ENCODE measurements at places on chromosomes 7 and 10.
A peak's percentile ranks its signal among the peaks of the same experiment; 100 is the strongest.

DNA sequence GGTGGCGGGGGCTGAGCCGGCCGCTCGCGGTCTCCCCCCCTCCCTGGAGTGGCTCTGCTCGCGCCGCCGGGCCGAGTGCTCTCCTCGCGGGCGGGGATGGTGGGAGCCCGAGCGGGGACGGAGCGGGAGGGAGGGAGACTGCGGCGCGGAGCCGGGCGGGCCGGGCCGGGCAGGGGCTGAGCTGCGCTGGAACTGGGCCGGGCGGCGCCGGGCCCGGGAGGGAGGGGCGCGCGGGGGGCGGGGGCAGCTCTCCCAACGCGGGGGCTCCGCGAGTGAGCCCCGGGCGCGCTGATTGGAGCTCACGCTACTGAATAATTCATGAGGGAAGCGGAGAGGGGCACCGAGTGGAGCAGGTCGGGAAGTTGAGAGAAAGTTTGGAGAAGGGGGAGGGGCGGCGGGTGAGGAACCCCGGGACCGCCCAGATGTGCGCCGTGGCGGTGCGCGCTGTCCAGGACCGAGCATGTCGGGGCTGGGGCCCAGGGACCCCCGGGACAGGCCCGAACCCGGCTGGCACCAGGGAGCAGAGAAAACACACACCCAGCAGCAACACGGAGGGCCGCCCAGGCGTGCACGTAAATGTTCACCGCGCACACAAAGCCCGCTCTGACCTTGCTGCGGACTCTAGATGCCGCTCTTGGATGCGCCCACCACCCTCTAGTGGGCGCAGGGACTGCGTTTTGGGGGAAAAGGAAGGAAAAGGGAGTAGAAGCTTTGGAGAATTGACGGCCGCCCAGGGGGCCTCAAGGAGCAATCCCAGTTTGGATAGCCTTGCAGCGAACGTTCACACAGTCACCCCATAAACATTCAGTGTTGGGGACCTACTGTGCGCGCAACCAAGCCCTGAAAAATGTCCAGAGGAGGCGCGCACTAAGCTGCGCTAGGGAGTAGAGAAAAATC lies at the start of gene EPHB4:
Gene EPHB4, minus strand, starts transcription at position 194 of the 897 bp plus-strand sequence. CDS start 493 bp downstream, outside the sequence.
- no peak for DNase-seq

DNA sequence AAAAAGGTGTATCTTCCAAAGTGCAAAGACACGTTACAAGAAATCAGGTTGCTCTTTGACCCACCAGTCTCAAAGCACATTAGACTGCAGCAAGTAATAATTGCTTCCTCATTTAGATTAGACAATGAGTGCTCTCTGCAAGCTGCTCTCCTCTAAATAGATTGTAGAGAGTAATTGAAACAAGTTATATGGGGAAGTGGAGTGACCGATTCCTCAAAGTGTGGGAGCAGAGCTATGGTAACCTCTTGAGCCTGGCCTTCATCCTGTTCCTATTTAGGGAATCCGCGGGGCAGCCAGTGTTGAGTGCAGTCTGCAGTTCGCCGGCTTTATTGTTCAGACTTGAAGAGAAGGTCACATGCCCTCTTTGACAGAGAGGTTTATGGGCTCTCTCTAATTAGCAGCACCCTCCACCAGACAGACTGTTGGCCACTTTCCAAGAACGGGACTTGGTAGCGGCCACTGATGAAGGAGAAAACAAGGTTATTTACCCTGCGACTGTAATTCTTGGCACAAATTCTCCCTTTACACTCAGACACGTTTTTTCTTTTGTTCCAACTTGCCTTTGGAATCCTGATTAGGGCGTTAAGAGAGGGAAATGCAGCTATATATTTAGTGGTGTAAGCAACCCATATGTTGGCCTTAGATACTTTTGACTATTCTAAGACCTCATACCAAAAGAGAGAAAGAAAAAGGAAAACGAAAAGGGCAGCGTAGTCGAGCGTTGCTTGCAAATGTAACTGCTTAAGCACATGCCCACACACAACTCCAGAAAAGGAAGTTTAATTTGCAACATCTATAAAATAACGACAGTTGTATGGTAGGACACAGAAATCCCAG lies 107.5 kb downstream of the REEP3 start:
- DNase-seq, result no peak

GRCh38 chr10:7258948-7259523 lies 151.8 kb downstream of the SFMBT2 start:
- DNase-seq, result no peak

GRCh38 chr7:94472608-94473007 lies 37.0 kb upstream of the CASD1 start:
- no peak for DNase-seq

DNA sequence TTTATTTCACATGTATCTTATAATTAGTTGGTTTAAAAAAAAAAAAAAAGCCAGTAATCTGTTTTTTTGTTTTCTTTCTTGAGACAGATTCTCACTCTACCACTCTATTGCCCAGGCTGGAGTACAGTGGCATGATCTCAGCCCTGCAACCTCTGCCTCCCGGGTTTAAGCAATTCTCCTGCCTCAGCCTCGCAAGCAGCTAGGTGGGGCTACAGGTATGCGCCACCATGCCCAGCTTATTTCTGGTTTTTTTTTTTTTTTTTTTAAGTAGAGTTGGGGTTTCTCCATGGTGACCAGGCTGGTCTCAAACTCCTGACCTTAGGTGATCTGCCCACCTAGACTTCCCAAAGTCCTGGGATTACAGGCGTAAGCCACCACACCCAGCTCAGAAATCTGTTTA lies 34.1 kb upstream of the CAPZA2 start:
- no peak for DNase-seq

DNA sequence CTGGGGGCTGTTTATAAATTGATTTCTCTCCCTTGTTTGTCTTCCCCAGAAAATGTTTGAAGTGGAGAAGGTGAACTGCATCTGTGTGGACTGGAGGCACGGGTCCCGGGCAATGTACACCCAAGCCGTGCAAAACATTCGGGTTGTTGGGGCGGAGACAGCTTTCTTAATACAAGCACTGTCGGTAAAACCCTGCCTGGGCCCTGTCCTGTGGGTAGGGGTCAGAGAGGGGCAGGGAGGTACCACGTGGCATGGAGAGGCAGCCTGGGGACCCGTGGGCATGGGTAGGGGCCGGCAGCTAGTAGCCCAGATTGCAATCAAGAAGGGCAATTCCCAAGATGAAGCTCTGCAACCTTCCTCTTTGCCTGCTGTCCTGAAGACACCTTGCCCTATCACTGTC lies 6.1 kb downstream of the PNLIPRP2 start:
- no peak for DNase-seq

- DNase-seq, result no peak
Measured at GRCh38 chr10:91104193-91105041, 116.0 kb upstream of the PCGF5 start.

DNA sequence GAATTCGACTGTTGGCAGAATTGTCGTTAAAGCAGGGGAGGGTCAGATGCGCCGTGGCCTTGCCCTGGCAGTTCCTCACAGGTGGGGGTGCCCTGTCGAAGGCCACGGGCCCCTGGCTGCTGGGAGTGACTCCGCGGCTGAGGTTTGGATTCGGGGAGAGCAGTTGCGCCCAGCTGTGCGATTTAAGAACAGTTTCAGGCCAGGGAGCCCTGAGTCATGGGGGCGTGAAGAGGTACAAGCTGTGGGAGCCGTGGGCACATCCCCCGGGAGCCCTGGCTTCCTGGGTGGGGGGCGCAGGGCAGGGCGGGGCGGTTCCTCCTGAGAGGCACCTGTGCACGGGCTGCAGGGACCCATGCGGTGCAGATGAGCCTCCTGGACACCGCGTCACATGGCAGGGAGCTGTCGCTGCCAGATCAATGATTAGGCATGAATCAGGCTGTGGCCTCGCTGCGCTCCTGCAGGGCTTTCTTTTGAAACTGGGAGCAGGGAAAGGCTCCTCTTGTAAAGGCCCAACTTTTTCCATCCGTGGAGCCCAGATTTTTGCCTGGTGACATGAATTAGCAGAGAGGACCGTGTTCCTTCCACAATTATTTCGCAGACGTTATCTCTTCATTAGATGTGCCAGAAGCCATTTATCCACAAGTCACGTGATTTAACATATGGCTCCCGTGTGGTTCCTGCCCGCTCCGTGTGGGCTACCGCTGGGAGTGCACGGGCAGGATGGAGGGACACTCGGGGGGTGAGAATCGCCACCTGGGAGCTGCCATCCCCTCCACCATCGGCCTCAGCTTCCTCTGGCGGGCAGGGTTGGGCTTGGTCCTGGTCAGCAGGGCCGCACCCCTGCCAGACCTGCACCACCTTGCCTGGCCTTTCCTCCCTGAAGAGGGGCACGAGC lies 918 bp downstream of the PWWP2B start:
- peak; percentile 56 for DNase-seq

DNA sequence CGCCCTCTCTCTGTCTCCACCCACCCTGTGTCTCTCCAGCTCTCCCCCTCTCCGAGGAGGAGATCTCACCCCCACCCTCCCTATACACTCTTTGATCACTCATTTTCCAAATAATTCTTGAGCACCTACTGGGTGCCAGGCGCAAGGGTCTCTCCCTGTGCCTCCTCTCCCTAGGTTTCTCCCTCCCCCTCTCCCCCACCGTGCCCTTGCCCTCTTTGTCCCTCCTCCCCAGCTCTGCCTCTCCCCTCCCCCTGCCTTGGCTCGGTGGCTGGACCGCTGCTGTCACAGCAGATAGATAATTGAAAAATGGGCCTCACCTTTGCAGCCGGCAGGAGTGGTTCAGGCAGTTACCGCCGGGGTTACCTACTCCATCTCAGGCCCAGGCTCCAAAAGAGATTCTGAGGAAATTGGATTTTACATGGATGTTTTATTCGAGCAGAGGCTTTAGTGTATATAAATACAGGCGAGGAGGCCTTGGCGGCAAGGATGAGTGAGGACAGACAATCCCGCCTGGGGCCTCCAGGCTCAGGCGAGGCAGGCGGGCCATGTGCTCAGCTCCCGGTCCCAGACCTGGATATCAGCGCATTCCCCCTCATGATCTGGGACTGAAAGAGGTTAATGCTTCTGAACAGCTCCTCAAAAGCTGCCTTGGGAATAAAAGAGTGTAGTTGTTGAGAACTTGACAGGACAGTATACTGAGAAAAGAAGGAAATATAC lies 60.8 kb upstream of the BTRC start:
- DNase-seq, result no peak

GRCh38 chr7:76051840-76052239 lies 3.9 kb downstream of the MDH2 start:
- no peak for DNase-seq

DNA sequence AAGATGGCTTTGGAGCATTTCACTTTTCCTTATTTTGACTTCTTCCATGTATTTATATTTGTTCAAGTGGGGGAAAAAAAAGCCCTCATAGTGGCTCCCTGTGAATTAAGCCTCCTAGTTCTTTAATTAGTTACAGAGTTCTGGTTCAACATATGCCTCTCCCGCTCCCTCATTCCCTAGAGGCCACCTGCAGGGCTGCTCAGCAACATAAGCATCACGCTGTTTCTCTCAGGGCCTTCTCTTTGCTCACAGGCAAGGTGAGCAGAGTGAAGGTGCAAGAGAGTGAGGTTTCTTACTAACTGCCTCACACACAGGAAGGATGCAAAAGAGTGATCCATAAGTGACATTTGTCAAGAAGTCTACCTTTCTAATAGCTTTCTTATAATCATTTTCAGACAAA lies 196.7 kb downstream of the SEMA3E start:
- DNase-seq, result no peak

GRCh38 chr10:43825421-43825820 lies 176.7 kb upstream of the ZNF32 start:
- no peak for DNase-seq

DNA sequence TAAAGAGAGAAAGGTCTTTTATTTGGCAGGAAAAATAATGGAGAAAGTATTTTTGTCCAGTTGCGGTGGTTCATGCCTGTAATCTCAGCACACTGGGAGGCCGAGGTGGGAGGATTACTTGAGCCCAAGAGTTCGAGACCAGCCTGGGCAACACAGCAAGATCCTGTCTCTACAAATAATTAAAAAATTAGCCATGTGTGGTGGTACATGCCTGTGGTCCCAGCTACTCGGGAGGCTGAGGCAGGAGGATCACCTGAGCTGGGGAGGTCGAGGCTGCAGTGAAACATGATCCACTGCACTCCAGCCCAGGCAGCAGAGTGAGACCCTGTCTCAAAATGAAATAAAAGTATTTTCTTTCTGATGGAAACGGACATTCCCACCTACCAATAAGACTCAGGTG lies 77.8 kb upstream of the MKRN1 start:
- DNase-seq, result no peak

- no peak for DNase-seq
Measured at GRCh38 chr7:36613031-36613614, 111.2 kb downstream of the AOAH start.

DNA sequence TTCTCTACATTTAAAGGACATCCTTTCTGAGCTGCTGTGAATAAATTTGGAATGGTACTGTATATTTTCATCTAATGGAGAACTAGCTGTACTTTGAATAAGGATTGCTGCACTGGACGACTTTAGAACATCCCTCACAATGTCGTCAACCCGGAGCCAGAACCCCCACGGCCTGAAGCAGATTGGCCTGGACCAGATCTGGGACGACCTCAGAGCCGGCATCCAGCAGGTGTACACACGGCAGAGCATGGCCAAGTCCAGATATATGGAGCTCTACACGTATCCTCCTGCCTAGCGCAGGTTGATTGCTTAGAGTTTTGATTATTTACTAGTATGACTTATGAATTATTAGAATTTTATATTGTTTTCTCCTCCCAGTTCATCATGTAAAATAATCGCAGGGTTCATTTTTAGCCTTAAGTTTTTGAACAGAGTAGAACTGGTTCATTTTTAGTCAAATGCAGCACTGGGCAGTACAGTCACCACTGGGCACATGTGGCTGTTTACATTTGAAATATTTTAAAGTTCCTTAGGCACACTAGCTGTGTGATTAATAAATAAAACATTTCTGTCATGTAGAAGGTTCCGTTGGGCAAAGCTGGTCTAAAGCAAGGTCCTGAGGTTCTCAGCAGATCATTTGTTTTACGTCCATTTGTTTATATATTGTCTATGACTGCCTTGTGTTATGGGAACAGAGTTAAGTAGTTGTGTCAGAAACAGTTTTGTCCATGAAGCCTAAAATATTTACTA lies 31.5 kb downstream of the CUL1 start:
- no peak for DNase-seq

GRCh38 chr10:86757113-86757972 lies 924 bp downstream of the BMPR1A start:
- DNase-seq, result peak; percentile 37

GRCh38 chr10:74928742-74929191 lies 102.4 kb downstream of the KAT6B start:
- DNase-seq, result no peak

DNA sequence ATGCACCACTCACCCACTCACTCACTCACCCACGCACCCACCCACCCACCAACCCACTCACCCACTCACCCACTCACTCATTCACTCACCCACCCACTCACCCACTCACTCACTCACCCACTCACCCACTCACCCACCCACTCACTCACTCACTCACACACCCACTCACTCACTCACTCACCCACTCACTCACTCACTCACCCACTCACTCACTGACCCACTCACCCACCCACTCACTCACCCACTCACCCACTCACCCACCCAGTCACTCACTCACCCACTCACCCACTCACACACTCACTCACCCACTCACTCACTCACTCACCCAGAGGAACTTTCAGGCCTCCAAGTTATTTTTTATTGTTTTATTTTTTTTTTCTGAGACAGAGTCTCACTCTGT lies 93.1 kb upstream of the MKI67 start:
- no peak for DNase-seq

GRCh38 chr10:71090801-71091200 lies 121.6 kb upstream of the UNC5B start:
- no peak for DNase-seq
